ENCODE measurements at places on chromosomes 6 and 20.
A peak's percentile ranks its signal among the peaks of the same experiment; 100 is the strongest.

GRCh38 chr6:111088668-111089003, 1.3 kb downstream of the SLC16A10 start:
- no peak for DNase-seq

DNA sequence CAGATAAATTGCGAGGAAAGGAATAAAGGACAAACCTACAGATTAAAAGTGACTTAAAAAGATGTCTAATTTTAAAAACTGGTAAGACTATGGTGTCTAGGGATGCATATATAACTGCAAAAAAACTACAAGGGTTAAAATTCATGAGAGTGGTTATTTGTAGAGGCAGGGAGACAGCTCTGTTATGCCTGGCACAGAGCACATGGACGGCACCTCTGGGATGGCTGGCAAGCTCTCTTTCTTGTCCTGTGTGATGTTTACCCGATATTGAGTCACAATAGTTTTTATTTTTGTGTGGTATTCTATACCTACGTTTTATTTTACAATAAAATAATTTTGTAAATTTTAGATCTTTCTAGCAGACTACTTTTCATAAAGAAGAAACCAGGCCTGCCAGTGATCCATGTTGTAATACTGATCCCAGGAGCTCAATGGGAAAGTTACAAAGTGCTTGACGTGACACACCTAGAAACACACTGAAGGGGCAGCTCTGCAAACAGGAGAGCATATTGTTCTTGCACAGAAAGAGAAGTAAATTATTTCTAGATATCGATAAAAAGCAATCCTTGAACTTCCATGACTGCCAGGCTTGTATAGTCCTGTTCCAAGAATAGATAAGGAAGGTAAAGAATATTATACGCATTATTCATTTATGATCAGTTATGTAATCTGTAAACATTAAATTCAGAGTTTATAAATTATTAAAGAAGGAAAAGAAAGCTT, 290.0 kb downstream of the PTPRK start:
- no peak for DNase-seq

DNA sequence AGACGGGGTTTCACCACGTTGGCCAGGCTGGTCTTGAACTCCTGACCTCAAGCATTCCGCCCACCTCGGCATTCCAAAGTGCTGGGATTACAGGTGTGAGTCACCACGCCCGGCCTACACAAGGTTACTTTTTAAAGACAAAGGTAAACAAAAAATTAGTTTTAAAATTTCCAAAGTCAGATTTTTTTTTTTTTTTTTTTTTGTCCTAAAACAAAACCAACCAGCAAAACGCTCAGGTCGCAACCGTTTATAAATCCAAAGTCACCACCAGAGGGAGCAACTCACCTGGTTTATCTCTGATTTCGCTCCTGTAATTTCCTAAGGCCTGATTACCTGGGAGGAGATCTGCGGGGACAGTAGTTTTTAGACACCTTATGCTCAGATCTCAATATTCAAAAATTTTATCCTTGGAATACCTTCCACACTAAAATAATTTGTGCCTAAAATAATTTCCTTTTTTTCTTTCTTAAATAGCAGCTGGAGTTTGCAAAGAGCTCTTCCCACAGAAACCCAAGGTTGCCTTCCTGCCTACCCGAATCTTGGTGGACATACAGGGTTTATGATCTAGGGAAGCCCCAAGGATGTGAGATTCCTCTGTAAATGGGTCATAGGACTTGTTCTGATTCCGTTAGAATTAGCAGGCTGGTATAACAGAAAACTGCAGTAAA, 19.8 kb upstream of the TREM1 start:
- peak; percentile 55 for DNase-seq

GRCh38 chr6:157314705-157315321, 8.5 kb downstream of the TMEM242 start:
- peak; percentile 59 for DNase-seq

GRCh38 chr6:111406200-111406721, 76.8 kb downstream of the REV3L start:
- no peak for DNase-seq

DNA sequence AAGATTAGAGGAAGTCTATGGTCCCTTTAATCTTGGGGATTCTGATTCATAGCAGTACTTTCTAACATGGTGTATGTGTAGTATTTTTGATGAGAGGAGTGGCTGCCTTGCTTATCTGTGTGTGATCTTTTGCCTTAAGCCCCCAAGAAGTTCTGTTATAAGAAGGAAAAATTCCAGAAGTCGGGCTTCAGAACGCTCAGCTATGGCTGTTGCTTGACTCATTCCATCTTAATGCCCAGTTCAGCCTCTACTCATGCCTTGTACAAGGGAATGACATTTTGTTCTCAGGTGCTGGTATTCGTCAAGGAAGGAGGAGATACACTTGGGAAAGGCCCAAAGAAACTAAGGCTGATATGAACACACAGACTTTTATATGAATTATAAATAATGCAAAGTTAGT, 713.0 kb upstream of the MARCKS start:
- DNase-seq, result no peak

- no peak for DNase-seq
Observed at GRCh38 chr6:12150812-12151432, 138.8 kb downstream of the HIVEP1 start.

- DNase-seq, result no peak
Observed at GRCh38 chr6:104884867-104885517, 25.3 kb upstream of the HACE1 start.

DNA sequence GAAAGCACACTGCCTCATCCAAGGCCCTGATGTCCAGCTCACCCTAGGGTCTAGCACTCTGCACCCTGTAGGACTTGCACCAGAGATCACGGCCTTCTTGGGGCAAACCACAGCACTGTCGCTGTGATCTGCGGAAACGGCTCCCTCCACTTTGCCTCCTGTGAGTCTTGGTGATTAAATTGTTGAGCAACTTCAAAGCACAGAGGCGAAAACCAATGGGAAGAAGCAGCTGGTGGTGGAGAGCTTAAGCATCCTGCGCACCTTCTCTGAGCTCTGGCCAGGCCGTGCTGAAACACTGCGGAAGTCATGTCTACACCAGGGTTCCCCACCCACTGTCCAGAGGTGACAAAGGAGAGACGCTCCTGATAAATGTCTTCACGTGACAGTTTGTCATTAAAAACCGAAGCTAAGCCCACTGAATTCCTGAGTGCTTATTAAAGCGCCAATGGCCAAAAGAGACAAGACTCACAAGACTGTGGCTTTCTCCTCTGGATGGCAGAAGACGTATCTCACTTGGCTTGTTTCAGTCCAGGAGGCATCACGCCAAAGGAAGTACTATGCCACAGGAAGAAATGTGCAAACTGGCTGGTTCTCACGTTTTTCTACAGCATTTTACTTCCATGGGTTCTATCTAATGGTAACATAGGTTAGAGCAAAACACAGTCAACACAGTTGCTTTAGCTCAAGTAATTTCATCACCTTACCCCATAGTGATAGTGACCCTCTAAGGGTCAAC, 3.1 kb downstream of the RAMACL start:
- no peak for DNase-seq

GRCh38 chr6:113939825-113940224, 31.1 kb downstream of the HDAC2 start:
- DNase-seq, result no peak

GRCh38 chr20:21315138-21315537, 12.0 kb downstream of the XRN2 start:
- DNase-seq, result no peak

Measured in hindlimb muscle (tissue), 1 donor.